T-helper 22 cell (primary cell): ENCODE measurements at places on chromosomes 6 and 20.

GRCh38 chr20:44203161-44203560 is 7.4 kb downstream of the OSER1 start:
- no peak for DNase-seq

- DNase-seq = no peak
Measured at GRCh38 chr20:47802226-47802920, 17.1 kb upstream of the SULF2 start.

DNA sequence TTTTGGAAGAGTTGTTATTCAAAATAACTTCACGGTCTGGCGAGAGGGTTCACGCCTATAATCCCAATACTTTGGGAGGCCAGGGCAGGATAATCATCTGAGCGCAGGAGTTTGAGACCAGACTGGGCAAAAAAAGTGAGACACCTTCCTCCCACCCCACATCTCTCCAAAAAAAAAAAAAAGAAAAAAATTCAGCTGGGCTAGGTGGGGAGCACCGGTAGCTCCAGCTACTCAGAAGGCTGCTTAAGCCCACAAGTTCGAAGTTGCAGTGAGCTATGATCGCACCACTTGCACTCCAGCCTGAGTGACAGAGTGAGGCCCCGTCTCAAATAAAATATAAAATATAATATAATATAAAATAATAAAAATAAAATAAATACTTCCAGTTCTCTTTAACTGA is 10.4 kb downstream of the OR2B2 start:
- no peak for DNase-seq

- no peak for DNase-seq
Measured at GRCh38 chr20:48822879-48823385, 4.9 kb downstream of the PREX1 start.

DNA sequence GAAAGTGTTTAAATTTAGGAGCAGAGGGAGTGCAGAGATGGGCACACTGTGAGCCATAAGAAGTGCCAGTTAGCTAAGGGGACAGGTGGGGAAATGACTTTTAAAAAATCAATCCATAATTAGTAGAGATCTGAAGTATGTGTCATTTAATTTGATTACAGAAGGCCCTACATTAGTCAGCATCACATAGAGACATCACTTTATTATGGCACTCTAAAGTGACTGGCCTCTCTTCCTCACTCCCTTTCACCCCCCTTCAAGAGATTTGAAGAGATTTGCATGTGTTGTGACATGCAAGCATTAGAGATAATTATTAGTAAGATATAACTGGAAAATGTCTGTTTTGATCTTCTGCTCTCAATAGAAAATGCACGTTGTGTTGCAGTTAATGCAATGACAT is 86.7 kb downstream of the SLX4IP start:
- DNase-seq = no peak

GRCh38 chr6:156880913-156881312 is 103.7 kb downstream of the ARID1B start:
- DNase-seq = no peak

- DNase-seq = no peak
Measured at GRCh38 chr6:91221072-91221720, 634.3 kb upstream of the MAP3K7 start.

DNA sequence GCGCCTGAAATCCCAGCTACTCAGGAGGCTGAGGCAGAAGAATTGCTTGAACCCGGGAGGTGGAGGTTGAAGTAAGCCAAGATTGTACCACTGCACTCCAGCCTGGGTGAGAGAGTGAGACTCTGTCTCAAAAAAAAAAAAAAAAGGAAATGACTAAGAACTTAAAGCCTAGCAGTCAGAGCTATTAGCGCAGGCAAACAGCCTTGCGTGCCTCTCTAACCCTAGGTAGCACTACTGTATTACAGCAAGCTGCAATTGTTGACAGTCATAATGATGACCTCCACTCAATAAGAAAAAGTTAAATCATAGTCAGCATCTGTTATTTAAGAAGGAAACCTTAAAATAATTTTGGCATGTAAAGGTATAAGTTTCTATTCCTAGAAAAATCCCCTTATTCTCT is 14.4 kb downstream of the GSS start:
- no peak for DNase-seq

GRCh38 chr6:38760097-38760496 is 45.0 kb downstream of the DNAH8 start:
- no peak for DNase-seq

DNA sequence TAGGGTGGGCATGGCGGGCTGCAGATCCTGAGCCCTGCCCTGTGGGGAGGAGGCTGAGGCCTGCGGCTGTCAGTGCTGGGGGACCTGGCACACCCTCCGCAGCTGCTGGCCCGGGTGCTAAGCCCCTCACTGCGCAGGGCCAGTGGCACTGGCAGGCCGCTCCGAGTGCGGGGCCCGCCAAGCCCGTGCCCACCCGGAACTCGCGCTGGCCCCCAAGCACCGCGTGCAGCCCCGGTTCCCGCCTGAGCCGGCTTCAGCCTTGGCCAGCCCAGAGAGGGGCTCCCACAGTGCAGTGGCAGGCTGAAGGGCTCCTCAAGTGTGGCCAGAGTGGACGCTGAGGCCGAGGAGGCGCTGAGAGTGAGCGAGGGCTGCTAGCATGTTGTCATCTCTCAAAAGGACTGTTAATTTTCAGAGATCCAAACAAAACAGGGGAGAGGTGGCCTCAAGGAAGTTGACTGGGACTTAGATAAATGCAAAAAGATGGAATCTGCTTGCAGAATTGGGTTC is 74.5 kb upstream of the RBM24 start:
- DNase-seq = no peak

DNA sequence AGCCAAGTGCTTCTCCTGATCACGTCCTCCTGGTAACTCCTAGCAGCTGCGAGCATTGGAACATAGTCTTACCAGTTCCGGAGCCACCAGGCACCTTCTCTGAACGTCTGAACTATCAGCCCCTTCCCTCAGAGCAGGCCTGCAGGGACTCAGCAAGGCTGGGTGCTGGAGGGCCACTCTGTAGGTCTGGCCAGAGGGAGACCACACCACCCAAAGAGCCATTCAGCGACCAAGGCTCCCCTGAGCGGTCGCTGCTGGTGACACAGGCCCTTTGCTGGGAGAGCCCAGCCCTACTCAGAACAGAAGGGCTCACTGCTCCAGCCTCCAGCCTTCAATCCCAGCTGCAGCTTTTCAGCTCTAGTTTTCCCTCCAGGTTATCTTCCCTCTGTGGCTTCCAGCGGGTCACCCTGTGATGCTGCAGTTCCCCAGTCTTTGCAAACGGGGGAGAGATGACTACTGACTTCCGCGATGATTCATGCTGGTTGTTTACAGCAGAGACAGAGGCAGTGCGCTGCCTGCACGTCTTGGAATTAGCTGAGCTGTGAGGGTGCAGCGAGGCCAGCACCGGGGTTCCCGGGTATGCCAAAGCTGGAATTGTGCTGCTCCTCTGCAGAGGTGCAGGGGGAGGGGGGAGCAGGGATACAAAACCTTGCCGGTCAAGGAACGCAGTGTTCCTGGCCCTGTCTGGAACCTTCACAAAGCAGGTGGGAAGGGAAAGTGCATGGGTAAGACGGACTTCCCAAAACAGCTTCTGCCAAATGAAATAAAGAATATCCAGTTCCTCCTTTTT is 161.4 kb downstream of the LY86 start:
- no peak for DNase-seq

- DNase-seq = no peak
Measured at GRCh38 chr6:37779111-37779800, 40.3 kb upstream of the ZFAND3 start.

DNA sequence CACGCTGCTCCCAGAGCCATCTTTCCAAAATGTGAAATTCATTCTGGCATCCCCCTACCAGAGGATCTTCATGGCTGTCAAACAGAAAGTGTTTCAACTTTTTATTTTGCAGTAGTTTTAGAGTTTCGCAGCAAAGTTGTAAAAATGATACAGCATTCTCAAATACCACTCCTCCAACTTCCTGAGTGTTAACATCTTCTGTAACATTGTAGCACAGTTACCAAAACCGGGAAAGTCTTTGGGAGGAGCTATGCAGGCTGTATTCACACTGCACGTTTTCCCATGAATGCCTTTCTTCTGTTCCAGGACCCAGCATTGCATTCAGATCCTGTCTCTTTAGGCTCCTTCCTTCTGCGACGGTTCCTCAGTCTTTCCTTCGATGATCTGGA is 30.1 kb downstream of the CDYL start:
- DNase-seq = no peak

DNA sequence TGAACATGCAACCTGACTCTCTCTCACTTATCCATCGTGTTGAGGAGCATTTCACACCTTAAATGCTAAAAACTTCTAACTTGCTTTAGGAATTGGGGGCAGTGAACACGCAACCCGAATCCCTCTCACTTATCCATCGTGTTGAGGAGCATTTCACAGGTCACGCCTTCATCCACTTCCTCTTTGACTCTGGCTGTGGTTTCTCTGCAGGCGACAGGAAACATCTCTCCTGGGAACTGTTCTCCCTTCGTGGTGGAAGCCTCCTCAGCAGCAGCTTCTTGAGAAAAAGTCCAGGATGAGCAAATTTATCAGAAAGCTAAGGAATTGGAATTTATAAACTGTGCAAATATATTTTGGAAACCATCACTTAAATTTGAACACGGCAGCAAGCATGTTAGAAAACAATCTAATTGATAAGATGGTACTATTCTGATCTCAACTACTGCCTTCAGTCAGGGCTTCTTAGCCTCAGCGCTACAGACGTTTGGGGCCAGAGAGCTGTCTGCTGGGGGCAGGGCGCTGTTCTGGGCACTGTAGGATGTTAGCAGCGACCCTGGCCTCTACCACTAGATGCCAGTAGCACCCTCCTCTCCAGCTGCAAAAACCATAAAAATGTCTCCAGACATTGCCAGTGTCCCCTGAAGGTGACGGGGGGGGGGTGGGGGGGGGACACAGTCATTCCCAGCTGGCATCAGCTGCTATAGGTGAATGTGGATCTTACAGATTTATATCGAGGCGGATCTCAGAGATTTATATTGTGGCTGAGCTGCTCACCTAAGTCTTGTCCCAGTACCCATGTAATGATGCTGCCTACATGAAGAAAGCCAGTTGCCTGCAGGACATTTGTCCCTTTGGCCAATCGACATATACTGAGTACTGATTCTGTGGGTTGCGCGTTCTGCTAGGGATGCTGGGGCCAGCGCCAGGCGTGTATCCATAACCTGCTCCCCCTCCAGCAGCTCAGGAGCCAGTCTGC is 26.2 kb downstream of the CTCFL start:
- DNase-seq = no peak

DNA sequence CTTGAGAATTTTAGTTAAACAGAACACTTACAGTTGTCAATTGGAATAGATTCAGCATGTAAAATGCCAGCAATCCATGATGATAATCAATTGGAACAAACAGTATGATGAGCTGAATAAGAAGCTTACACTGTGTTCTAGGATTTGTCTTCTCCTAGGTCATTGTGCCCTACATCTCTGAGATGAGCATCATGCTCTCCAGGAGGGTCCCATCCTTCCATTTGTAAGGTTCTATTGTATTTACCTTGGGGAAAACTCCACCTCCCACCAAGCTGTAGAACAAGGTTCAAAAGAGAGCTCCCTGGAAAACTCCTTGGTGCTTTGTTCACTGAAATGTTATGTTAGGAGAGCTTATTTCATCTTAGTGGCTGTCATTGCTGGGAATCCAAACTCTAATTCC is 60.8 kb downstream of the OR2B2 start:
- DNase-seq = no peak

DNA sequence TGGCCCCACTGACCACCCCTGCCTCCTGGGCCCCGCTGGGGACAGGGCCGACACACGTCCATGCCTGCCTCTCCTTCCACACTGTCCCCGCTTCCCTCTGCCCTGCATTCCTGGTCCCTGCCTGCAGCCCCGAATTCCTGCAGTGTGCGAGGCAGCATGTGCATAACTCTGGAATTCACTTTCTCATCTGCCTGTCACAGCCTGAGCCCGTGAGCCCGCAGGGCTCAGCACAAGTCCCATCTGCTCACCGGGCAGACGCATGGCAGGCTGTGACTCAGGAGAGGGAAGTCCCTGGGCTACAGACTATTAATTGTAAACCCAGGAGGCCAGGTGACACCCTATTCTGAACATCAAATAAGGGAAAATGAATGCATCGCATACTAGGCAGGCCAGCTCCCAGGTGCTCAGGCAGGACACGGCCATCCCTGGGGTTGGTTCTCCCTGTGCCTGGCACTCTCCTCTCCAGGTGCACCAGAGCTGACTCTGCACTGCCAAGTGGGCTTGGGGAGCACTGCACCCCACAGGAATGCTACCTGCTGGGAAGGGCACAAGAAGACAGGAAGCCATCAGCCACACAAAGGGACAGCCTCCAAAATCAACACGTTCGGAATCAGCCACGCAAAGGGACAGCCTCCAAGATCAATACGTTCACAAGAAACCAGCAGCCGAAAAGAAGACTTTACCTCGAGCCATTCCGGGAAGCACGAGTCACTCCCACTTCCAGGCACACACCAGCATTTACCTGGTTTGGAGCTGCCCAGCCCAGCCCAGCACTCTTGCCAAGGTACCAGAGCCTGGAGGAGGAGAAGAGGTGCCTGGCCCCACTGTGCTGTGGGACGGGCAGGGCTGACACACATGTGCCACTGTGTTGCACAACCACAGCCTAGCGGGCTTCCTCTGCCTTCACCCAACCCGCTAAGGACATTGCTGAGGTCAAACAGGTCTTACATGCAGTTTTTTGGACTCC is 65.9 kb downstream of the DLL1 start:
- DNase-seq = no peak

- DNase-seq = no peak
Measured at GRCh38 chr6:6780231-6780630, 191.7 kb downstream of the LY86 start.

DNA sequence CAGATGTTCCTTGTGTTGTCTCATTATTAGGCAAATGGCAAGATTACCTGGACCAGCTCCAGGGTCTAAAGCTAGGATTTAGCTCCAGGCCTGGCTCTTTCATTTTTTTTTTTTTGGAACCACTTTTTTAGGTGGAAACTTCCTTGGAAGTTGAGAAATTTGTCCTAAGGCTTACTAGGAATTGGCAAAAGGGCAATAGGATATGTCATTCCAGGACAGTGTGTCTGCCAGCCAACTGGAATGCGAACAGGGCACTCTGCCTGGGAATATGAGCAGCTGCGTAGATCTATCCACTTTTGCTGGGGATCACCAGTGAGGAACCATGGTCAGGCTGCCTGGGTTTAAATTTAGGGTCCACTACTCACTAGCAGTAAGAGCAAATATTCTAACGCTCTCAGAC is 304.0 kb downstream of the TSHZ2 start:
- DNase-seq = no peak

DNA sequence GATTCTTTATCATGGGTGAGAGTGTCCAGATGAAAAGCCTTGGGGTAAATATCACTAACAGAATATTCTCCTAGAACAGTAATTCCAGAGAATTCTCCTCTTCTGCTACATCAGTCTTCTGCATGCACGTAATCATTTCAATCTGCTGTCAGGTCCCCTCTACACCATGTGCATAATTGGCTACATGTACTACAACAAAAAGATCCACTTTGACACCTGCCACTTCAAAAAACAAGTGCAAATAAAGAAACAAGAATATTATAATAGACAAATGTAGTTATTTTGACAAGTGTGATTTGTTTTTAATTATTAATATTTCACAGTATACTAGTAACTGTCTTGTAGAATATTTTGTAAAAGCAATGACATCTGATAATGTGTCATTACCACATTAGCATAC is 154.2 kb downstream of the SAMD5 start:
- no peak for DNase-seq

GRCh38 chr6:131197716-131198115 is 62.4 kb downstream of the AKAP7 start:
- DNase-seq = no peak

GRCh38 chr6:95515975-95516374 is 61.4 kb upstream of the MANEA start:
- DNase-seq = no peak
